ENCODE measurements at places on chromosomes 3 and 15. TPM values are rescaled to one million over a fixed set of nuclear protein-coding genes. Genes with fewer than 3 reads are reported as not detected.

Gene GRIP2
- total RNA-seq: 0.10 TPM

Gene GOLGA8K
- total RNA-seq: 0.61 TPM

Gene CIP2A
- 42.9 TPM for total RNA-seq

Gene HYKK
- 3.4 TPM for total RNA-seq

Gene NOX5
- 0.02 TPM for total RNA-seq

Gene CCRL2
- 6.8 TPM for total RNA-seq

Gene MAP4
- 106 TPM for total RNA-seq

Gene LSAMP
- not detected for total RNA-seq

Gene TMCO5A
- total RNA-seq: not detected

Gene ZBED2
- total RNA-seq: 95.1 TPM

Gene BMF
- total RNA-seq: 9.6 TPM

Gene CALML4
- total RNA-seq: 16.3 TPM

Gene TNK2
- total RNA-seq: 111 TPM

Gene FETUB
- not detected for total RNA-seq

Gene GOLGA8A
- 336 TPM for total RNA-seq

Gene P3H2
- not detected for total RNA-seq

Gene RPP25
- total RNA-seq: 6.0 TPM

Gene BNIP2
- 76.2 TPM for total RNA-seq

Gene CCDC80
- 0.44 TPM for total RNA-seq

Gene PDIA3
- 386 TPM for total RNA-seq

Gene TMEM207
- total RNA-seq: not detected

Gene STAC
- total RNA-seq: not detected

Gene CNTN4
- total RNA-seq: not detected

Gene RFTN1
- total RNA-seq: 90.3 TPM

Gene DGKG
- 0.78 TPM for total RNA-seq

Gene FYCO1
- total RNA-seq: 24.7 TPM

Gene TGM5
- 0.20 TPM for total RNA-seq

Gene OSTN
- not detected for total RNA-seq

Measured in T-helper 1 cell treated with Interleukin-12 subunit alpha and Interleukin-12 subunit beta and Interleukin-4 antibody, amounts not matched to agents 30 ng/mL and 1 ng/mL, for 36 hours (primary cell).